ENCODE measurements at places on chromosomes 5 and 9.

DNA sequence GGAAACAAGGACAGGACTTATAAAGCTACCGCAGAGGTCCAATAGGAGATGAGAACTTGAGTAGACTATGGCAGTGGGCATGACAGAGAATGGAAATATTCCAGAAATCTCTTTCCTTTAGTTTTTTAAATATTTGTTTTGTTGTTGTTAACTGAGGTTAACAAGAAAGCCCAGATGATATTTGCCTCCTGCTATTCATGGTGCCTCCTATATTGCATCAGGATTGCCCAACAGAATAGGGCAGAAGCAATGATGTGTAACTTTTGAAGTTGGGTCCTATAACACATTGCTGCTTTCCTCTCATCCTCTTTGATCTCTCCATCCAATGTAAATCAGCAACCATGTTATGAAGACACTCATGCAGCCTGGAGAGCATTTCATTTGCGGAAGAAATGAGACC lies 42.8 kb downstream of the PDE4D start:
- DNase-seq = no peak
- no peaks in the 10 kb centered on the region for H3K27me3 ChIP-seq

DNA sequence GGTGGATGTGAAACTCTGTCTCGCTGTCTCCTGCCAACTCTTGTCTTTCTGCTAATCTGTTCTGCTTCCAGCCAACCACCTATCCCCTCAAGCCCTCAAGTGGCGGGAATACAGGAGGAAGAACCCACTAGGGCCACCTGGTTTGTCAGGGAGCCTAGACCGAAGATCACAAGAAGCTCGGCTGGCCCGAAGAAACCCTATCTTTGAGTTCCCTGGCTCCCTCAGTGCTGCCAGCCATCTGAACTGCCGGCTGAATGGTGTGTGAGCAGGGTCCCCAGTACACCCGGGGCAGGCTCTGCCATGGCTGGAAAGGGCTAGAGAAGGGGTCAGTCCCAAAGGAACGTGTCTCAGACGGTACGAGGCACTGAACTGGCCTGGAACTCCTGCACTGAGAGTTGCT lies 49.2 kb upstream of the TESK1 start:
- no peak overlapping the region for H3K4me3 ChIP-seq
- no peaks in the 10 kb centered on the region for H3K4me1 ChIP-seq
- H3K27me3 ChIP-seq = peaks cover 3% of the 10 kb centered on the region
- no peak for DNase-seq

- no peak overlapping the region for H3K27ac ChIP-seq
- no peaks in the 10 kb centered on the region for H3K36me3 ChIP-seq
- DNase-seq = no peak
- H3K4me3 ChIP-seq = no peak overlapping the region
Observed at GRCh38 chr5:156036640-156037039, 290.3 kb upstream of the SGCD start.

DNA sequence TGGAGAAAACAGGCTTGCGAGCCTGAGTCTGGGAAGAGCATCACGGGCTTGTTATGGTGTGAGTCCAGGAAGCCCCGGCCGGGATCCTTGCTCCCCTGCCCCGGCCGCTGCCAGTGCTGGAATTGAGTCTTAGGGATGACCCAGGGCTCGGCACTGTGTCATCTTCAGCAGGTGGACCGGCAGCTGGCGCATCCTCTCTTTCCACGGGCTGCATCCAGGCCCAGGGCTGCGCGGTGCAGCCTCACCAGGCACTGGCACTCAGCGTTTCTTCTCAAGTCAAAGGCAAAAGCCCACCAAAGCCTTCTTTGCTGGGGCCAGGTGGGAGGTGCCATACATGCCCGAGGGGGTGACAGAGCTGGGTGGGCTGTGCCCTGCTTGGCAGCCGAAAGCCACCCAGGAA lies 46.6 kb downstream of the COL5A1 start:
- H3K36me3 ChIP-seq = peaks cover 3% of the 10 kb centered on the region
- H3K4me3 ChIP-seq = no peak overlapping the region
- no peak overlapping the region for H3K27ac ChIP-seq
- no peak for DNase-seq
- peaks cover 6% of the 10 kb centered on the region for H3K27me3 ChIP-seq

DNA sequence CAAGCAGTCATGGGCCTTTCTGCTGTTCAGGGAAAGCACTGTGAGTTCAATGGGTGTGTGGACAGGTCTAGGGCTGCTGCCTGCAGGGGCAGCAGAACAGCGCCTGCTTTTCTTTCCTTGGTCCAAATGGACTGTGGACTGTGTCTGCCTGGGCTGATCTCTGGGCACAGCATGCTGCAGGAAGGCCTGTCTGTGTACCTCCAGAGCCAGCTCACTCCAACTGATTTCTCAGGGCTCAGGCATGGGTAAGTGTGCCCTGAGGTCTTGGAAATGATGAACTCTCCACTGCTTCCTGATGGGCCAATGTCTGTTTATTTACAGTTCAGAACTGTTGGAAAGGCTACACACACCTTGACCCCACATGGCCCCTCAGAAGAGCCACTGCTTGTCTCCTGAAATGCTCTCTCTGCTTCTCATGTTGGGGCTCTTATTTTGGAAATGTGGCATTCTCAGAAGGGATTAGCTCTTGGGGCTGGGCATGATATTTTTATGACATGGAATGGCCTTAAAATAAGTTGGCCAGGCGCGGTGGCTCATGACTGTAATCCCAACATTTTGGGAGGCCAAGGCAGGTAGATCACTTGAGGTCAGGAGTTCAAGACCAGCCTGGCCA lies 27.0 kb downstream of the SLC22A4 start:
- no peaks in the 10 kb centered on the region for H3K36me3 ChIP-seq
- no peak overlapping the region for H3K27ac ChIP-seq
- no peak for DNase-seq
- H3K27me3 ChIP-seq = no peaks in the 10 kb centered on the region
- H3K4me1 ChIP-seq = peaks cover 1% of the 10 kb centered on the region

DNA sequence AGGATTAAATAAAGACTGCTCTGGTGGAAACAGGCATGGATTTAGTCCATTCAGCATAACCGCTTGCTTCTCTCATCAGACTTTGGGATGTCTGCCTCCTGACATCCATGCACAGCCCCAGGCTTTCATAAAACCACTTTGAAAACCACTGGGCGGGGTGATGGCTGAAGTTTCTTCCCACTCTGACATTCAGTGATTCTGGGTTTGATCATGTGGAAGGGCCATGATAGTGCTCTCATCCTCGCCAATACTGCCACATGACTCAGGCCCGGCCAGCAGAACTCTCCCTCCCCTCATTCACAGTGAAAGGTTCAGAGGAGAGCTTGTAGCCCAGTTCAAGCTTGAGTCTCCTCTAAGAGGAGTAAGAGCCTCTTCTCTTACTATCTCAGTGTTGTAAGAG lies 29.6 kb upstream of the GLRA1 start:
- peaks cover 23% of the 10 kb centered on the region for H3K27me3 ChIP-seq
- H3K27ac ChIP-seq = no peak overlapping the region
- no peak overlapping the region for H3K4me3 ChIP-seq
- no peaks in the 10 kb centered on the region for H3K36me3 ChIP-seq
- DNase-seq = no peak

DNA sequence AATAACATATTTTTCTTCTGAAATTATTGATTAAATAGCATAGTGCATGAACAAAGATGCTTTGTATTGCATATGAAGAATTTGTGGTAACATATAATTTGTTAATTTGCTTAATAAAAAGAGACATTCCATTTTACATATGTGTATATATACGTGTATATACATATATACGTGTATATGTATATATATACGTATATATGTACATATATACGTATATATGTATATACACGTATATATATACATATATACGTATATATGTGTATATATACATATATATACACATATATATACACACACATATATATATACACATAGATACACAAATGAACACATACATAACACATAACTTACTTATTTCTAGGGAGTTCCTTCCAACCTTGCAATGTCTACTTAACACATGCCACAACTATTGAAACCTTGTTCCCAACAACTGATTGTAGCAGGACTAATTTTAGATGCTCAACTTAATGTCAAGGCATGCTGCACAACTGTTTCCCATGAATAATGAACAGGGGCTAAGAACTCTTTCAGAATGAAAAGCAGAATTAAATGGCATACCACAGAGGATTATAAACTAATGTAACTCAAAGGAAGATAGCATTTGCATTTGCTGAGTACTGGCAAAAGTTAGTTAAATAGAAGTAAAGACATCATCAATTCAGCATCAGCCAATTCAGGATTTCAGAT lies 17.4 kb downstream of the KIF24 start:
- H3K4me3 ChIP-seq = no peak overlapping the region
- H3K4me1 ChIP-seq = no peaks in the 10 kb centered on the region
- no peak for DNase-seq
- H3K36me3 ChIP-seq = no peaks in the 10 kb centered on the region

DNA sequence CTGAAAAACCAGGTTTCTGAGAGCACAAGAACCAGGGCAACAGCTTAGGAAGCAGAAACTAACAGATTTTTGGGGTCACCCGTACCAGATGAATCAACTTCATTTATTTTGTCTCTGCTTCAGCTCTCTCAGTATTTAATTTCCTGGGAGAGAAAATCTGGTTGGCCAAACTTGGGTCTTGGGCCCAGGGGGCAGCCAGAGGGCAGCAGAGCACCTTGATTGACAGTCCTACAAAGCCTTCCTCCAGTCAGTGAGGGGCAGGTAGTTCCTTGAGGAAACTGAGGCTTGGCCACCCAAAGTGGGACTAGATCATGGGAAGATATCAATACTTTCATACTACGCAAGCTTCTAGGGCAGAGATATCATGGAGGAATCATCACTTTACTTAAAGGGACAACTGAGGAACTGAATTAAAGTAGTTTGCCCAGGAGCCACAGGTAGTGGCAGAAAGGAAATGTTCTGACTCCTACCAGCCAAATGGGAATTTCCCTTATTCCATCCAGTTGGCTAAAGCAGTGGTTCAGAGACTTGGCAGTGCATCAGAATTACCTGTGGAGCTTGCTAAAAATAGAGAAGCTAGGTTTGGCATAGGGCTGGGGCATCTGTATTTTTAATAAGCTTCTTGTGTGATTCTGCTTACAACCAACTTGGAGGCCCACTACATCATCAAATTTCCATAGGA lies 21.5 kb upstream of the ARHGAP26 start:
- H3K4me1 ChIP-seq = peaks cover 13% of the 10 kb centered on the region
- no peaks in the 10 kb centered on the region for H3K36me3 ChIP-seq

DNA sequence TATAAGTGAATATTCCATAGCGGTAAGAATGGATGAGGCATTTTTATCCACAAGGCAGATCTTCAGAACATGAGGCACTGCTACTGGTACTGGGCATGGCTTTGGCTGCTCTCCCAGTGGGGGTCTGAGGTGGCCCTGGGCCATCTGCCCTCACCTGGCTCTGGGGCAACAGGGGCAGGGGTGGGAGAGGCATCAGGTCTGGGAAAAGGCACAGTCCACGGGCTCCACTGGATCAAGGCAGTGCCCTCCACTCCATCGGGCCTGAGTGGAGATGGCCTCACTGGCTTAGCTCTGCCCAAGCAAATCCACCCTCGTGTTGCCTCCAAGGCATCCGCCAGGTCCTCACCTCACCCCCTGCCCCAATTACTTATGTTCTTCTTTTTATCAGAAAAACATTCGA lies 10.9 kb upstream of the NKD2 start:
- peak overlapping the region; percentile 21 for H3K27ac ChIP-seq
- H3K4me1 ChIP-seq = peaks cover 8% of the 10 kb centered on the region
- H3K36me3 ChIP-seq = no peaks in the 10 kb centered on the region
- peaks cover 23% of the 10 kb centered on the region for H3K27me3 ChIP-seq
- H3K4me3 ChIP-seq = no peak overlapping the region
